ENCODE measurements at places on chromosomes 13 and 19.

GRCh38 chr19:30093966-30094755 lies 152.1 kb downstream of the URI1 start:
- no peak for DNase-seq

GRCh38 chr13:77362166-77362565 lies 35.3 kb upstream of the MYCBP2 start:
- DNase-seq: no peak

DNA sequence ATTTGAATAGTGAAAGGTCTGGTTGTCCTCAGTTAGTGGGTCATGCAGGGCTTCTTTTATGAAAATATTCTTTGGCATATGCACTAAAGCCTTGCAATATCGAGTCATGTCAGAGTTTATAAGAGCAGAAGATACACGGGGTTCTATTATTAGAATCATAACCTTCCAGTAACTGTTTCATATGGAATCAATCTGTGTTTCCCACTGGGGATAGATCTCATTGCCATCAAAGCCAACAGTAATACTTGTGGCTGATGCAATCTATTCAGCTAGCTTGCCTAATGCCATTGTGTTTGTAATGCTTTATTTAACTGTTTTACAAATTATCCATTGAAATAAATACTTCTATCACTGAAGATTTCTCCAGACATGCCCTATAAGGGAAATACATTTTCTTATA lies 746.9 kb upstream of the PCDH9 start:
- no peak for DNase-seq

- peak; percentile 37 for DNase-seq
These were observed 488.8 kb downstream of the KCTD12 start for GRCh38 chr13:76397413-76397812.
